ENCODE measurements at places on chromosomes 5 and 9.

DNA sequence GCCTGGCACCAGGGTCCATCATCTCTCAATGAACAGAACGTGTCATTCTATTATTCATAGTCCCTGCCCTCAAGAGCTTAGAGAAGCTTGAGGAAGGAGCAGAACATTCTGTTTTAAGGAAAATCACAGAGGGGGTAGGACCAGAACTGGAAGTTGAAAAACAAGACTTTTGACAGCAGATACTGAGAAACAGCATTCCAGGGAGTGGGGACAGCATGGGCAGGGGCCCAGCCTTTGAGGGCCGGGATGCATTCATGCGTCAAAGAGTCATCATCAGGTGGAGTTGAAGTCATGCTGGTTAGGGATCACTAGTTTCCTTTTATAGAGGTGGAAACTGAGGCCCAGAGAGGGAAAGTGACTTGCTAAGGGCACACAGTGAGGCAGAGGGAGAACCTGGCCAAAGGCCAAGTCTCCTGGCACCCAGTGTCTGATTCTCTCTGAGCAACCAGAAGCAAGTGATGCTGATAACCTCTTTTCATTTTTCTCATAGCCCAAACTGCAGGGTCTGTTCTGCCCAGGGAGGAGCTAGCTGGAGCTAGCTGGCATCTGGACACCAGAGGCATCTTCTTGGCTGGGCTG, 41.5 kb upstream of the STXBP1 start:
- no peak for DNase-seq

GRCh38 chr5:67381236-67381880, 184.8 kb upstream of the CD180 start:
- no peak for DNase-seq

DNA sequence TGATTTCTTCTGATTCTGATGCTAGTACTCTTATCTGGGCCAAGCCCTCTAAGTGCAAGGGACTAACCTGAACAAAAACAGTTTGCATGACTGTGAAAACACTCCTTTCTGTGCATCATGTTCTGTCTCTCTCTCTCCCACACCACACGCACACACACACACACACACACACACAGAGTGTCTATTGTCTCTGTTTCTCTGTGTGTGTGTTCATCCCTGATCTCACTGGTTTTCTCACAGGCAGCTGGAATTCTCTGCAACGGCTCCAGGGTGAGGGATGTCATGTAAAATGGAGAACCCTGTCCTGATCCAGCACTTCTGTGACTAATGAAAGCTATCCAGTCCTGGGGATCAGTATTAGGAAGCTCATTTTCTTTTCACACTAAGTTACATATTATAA, 453.1 kb upstream of the RGMB start:
- no peak for DNase-seq

DNA sequence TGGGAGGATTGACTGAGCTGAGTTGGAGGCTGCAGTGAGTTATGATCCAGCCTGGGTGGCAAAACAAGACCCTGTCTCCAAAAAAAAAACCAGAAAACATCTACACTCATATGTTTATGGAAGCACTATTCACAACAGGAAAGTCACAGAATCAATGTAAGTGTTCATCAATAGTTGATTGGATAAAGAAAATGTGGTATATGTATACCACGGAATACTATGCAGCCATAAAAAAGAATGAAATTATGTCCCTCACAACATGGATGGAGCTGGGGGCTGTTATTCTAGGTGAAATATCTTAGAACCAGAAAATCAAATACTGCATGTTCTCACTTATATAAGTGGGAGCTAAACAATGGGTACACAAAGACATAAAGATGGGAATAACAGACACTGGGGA, 2.8 kb upstream of the SLC25A2 start:
- no peak for DNase-seq

DNA sequence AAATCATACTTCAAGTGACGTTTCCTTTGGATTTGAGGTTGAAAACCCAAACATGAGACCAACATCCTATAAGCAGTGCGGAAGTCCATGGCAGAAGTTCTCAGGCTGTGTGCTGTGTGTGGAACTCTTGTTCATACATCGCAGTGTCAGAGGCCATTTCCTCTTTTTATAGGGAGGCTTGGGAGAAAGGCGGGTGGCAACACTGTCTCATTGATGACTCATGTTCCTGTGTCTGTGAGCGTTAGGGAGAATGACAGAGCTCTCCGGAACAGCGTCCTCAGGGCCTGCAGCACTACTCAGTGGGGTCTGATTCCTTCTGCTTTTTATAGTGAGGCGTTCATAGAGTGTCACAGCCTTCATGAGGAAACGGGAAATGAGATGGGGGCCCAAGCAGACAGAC, 98.8 kb upstream of the BASP1 start:
- peak; percentile 83 for DNase-seq

DNA sequence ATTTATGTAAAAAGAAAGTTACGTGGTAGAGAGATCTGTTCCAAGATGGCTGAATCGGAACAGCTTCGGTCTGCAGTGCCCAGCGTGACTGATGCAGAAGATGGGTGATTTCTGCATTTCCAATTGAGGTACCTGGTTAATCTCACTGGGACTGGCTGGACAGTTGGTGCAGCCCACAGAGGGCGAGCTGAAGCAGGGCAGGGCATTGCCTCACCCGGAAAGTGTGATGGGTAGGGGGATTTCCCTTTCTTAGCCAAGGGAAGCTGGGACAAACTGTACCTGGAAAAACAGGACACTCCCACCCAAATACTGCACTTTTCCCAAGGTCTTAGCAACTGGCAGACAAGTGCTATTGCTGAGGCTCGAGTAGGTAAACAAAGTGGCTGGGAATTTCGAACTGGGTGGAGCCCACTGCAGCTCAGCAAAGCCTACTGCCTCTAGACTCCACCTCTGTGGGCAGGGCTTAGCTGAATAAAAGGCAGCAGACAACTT, 13.1 kb upstream of the HSD17B4 start:
- DNase-seq, result peak; percentile 5

GRCh38 chr5:10348258-10348657, 5.2 kb upstream of the MARCHF6 start:
- no peak for DNase-seq

- DNase-seq, result no peak
These were observed 7.0 kb upstream of the SUB1 start for GRCh38 chr5:32578363-32578762.

- no peak for DNase-seq
These were observed 2.6 kb downstream of the NR5A1 start for GRCh38 chr9:124504530-124505005.

GRCh38 chr5:94903726-94904125, 285.3 kb downstream of the SLF1 start:
- DNase-seq, result no peak

DNA sequence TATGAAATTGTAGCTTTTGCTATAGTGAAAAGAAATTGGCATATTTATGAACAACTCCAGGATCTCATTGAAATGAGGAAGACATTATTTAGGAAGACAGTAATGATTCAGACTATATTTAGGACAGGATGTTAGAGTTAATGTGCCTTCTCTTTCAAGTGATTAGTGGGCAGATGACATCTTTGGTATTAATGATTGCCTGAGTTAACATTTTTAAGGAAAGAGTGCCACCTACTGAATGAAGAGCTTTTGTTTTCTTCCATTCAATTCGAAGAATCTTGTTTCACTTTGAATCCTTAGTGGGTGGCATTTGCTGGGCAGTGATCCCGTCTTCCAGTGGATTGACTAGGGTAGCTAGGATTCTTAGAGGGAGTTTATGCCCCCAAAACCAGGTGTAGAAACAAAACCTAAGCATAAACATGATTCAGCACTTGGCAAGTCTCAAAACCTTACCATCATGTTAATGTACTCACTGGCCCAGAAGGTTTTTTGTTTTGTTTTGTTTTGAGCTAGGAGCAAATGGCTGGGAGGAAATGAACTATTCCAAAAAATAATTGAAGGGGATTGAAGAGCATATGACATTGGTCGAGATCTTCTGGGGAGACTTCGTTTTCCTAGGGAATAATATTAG, 23.2 kb downstream of the MAP3K1 start:
- DNase-seq, result no peak

DNA sequence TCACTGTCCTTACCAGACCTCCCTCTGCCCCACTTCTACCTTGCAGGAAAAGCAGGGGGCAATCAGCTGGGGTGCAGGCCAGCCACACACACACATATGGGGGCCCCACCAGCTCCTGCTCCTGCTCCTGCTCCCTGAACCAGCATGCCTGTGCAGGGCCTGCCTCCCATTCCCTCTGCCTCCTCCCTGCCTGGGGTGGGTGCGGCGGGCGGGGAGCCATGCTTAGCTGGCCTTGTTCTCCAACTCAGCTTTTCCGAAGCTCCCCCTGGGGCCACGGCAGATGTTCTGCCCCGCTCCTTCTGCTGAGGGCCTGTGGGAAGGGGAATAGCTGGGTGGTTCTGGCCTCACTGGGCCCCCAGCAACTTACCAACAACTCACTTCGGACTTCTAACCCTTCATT, 89.8 kb downstream of the ZNF354C start:
- no peak for DNase-seq

DNA sequence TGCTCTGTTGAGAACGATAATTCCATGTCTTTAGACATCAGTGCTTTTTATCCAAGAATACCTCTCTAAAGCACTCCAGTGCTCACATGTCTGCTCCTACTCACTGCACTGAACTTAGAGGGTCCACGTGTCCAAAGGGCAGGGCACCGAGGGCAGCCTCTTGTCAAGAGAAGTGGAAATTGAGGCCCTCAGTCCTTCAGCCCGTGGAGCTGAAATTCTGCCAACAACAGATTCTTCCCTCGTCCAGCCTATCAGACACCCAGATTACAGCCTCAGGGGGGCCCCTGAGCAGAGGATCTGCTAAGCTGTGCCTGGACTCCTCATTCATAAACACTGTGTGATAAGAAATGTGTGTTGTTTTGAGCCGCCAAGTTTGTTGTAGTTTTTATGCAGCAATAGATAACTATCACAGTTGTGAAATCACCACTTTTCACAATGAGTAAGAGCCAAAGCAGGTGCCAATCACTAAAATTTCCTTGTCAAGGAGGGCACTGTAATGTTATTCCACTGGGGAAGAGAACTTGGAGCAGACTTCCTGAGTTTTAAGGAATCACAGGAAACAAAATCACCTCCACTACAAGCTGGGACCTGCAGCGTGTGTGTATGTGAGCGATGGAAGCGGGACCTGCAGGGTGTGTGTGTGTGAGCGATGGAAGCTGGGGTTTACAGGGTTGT, 58.8 kb upstream of the IGFBPL1 start:
- DNase-seq, result no peak

GRCh38 chr5:56269216-56269927, 36.2 kb upstream of the ANKRD55 start:
- peak; percentile 30 for DNase-seq

GRCh38 chr5:118628660-118629354, 359.5 kb downstream of the DTWD2 start:
- no peak for DNase-seq

- no peak for DNase-seq
These were observed 10.8 kb downstream of the TNFSF8 start for GRCh38 chr9:114919611-114920010.

GRCh38 chr9:94182532-94182931, 76.6 kb upstream of the ZNF169 start:
- no peak for DNase-seq

- DNase-seq, result no peak
These were observed 7.2 kb downstream of the EPB41L4A start for GRCh38 chr5:112411903-112412302.

GRCh38 chr5:32955814-32956213, 244.7 kb downstream of the NPR3 start:
- DNase-seq, result no peak

DNA sequence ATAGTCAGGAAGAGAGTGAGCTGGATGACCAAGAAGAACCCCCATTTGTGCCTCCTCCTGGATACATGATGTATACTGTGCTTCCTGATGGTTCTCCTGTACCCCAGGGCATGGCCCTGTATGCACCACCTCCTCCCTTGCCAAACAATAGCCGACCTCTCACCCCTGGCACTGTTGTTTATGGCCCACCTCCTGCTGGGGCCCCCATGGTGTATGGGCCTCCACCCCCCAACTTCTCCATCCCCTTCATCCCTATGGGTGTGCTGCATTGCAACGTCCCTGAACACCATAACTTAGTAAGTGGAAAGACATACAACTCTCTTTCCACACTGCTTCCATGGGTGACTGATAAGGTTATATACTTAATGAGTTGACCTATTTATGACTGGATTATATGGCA, 51.5 kb downstream of the RAB14 start:
- DNase-seq, result no peak

DNA sequence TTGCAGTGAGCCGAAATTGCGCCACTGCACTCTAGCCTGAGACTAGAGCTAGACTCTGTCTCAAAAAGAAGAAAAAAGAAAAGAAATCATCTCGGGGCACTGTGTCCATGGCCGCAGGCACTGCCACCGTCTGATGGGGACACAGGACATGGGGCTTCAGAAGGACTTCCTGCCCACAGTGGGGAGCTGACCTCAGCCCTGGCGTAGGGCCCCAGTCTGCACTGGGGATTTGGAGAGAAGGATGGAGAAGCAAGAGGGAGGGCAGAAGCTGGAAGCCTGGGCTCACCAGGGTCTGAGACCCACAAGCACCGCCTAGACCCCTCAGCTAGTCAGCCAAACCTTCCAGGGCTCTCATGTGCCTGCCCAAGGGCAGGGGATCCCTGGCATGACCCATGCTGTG, 4.1 kb upstream of the SARDH start:
- DNase-seq, result no peak

- no peak for DNase-seq
These were observed 113.5 kb downstream of the RORB start for GRCh38 chr9:74610523-74611061.

GRCh38 chr9:92245005-92245797, 48.3 kb downstream of the IARS1 start:
- DNase-seq, result no peak

DNA sequence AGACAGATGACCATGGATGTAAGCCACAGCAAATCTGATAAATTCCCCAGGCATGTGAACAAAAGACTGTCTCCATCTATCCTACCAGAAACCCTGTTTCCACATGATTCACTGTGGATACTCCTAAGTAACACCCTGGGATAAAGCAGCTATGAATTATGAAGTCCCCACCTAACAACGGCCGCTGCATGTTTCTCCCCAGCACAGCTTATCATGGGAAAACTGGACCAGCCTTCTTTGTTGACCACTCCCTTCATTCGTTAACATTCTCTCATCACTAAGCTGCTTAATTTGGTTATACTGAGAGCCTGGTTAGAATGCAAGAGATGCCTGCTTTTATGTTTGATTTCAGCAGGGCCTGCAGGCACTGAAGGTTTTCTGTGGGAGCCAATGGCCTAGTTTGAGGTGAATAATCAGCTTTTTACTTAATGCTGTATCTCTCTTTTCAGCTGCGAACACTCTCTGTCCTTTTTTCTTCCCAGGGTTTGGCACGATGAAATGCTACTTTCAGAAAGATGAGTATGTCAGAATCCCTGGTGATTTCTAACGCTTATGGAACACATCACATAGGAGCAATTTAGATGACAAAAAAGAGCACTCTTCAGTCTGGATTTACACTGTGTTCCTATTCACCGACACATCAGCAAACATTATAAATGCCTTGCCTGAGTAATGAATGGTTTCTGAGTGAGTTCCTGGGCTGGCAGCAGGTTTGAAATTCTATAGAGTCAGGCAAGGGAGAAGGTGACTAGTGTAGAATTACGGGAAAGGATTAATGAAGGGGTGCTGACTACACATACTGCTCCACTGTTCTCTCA, 318.4 kb upstream of the ZNF608 start:
- DNase-seq, result no peak

Measured in CD4-positive, alpha-beta T cell treated with Interleukin-1 beta for 1 hour (primary cell).